ENCODE measurements at places on chromosomes 7 and 10.

GRCh38 chr10:83605783-83606630 is 533.3 kb upstream of the GHITM start:
- no peak for DNase-seq

DNA sequence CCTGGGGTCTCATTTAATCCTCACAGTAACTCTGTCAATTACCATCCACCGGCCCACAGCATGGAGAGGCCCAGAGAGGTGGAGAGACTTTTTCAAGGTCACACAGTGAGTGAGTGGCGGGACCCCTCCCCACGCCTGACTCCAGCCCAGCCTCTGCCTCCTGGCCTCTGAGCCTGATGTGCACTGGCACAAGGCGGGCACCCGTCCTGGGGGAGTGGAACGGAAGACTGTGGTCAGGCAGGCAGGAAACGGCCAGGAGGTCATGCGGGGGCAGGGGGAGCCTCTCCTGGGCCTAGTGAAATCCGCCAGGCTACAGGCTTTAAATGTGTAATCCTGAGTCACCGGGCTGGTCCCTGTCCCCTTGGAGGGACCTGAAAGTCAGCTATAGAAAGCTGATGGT is 32.2 kb downstream of the ZCCHC24 start:
- DNase-seq = peak; percentile 59

DNA sequence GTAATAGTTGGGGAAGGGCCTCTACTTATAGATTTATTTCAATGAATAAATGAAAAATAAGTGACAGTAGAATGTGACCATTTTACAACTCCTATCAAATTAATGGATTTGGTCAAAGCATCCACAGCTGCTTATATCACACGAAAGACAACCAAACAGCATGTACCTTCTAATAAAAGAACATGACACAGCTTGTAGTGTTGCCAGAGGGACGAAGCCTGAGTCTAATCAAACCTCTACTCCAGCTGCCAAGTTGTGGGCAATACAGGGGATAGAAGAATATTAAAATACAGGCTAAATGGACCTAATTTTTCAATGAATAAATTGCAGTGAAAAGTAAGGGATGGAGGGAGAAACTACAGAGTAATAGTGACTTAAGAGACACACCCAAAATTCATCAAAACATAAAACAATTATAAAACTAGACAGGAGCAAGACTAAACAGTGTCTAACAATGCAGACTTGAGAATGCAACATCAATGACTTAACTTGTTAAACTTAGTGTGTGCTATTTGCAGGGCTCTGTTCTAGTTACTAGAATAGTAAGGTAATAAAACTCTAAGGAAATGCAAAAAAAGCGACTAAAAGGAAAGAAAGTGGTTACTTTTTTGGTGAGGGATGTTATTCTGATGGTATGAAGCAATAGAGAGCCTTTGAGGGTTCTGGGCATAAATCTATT is 853.8 kb downstream of the GRM8 start:
- no peak for DNase-seq

- DNase-seq = no peak
These were observed 6.9 kb upstream of the PFKP start for GRCh38 chr10:3060481-3060889.

DNA sequence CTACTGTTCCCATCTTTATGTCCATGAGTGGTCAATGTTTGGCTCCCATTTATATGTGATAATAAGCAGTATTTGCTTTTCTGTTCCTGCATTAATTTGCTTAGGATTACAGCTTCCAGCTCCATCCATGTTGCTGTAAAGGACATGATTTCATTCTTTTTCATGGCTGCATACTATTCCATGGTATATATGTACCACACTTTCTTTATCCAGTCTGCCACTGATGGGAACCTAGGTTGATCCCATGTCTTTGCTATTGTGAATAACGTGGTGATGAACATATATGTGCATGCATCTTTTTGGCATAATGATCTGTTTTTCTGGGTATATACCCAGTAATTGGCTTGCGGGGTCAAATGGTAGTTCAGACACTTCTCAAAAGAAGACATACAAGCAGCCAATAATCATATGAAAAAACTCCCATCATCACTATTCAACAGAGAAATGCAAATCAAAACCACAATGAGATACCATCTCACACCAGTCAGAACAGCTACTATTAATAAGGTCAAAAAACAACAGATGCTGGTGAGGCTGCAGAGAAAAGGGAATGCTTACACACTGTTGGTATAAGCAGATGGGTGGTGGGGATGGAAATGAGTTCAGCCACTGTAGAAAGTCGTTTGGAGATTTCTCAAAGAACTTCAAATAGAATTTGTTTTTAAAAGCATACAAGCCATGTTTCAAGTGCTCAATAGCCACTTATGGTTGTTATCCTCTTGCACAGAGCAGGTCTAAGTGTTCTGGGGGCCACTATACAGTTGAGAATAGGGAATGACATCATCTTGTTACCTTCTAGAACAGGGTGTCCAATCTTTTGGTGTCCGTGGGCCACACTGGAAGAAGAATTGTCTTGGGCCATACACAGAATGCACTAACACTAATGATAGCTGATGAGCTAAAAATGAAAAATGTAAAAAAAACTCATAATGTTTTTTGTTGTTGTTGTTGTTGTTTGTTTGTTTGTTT is 23.2 kb upstream of the SDK1 start:
- no peak for DNase-seq

DNA sequence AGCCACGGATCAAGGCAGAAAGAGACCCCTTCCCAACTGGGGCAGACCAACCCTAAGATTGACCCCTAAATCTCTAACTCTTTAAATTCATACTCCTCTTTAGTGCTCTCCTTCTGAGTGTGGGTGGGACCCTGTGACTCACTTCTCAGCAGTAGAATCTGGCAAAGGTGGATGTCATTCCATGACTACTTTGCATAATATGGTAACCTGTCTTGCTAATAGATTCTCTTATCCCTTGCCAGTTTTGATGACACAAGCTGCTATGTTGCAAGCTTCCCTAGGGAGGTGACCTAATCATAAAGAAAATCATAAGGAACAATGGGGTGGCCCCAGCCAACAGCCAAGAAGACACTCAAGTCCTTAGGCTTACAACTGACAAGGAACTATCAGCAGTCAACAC is 155.4 kb upstream of the VWC2 start:
- DNase-seq = no peak

DNA sequence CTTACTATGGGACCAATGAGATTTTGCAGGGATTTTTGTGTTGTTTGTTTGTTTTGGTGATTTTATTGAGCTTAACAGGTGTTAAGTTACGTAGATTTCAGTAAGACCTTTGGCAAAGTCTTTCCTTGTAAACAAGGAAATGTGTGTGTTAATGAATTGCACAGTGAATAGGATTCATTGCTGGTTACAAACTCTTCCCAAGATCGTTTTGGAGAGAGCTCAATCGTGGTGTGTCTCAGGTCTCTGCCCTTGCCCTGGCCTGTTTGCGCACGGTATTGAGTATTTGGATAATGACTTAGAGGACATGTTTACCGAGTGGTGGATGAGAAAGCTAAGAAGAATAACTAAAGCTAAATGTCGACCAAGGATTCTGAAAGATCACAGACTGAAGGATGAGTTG is 41.9 kb downstream of the PRPF18 start:
- DNase-seq = no peak

DNA sequence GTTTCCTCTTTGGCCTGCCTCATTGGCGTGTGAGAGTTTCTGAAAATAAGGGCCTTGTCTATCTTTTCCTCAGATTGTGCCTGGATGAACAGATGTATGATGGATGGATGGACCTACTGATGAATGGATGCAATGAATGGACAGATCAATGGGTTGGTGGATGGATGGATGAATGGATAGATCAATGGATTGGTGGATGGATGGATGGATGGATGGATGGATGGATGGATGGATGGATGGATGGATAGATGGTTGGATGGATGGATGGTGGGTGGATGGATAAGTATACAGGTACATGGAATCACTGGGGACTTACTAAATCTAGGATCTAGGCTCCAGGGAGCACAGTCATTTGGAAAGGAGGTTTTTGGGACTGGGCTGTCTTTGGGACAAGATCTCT is 331.9 kb downstream of the GRID1 start:
- no peak for DNase-seq

DNA sequence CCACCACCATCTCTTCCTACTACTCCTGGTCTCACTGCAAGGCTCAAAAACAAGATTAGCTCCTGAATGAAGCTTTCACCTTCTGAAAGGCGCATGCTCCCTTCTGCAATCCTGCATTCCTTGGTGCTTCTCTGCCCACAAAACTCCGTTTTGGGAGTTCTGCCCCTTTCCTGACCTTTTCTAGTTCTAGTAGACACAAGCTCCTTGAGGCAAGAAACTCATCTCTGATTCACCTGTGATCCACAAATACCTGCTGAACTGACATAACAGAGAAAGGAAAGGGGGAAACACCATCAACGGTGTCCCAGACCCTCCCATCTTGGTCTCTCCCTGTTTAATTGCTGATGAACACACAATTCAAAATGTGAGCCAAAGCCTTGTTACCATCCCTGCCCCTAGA is 64.0 kb upstream of the EGR2 start:
- DNase-seq = no peak

DNA sequence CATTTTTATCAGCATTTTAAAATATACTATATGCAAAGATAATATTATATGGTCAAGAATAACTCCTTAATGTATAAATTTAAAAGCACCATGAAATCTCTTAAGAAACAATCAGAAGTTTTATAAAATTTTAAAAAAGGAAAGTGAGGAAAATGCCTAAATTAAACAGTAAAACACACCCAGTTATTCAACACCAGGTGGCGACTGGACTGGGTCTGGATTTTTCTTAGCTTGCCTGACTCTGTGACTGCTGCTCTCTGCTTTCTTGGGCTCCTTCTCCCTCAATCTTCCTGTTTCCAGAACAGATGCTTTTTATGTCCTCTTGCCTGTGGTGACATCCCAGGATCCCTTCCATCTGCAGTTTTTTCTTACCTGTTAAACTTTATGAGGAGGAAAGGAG is 200.3 kb downstream of the BICC1 start:
- no peak for DNase-seq

GRCh38 chr7:32102432-32102873 is 32.2 kb upstream of the PDE1C start:
- no peak for DNase-seq

DNA sequence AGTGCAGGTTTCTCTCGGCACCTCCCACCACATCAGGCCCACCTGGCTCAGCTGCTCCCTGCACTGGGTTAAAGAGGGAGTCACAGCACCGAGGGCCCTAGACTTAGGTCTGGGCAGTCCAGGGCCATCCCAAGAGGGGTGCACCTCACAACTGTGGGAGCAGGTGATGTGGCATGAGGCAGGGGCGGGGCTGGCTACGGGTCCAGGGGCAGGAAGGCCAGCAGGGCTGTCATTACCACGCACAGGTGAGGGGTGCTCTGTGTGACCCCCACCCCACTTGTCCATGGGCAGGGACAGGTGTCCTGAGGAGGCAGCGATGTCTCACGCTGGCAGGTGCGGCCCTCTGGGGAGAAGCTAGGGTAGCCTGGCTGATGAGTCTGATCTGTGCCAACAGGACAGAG is 40.5 kb upstream of the DPYSL4 start:
- no peak for DNase-seq

DNA sequence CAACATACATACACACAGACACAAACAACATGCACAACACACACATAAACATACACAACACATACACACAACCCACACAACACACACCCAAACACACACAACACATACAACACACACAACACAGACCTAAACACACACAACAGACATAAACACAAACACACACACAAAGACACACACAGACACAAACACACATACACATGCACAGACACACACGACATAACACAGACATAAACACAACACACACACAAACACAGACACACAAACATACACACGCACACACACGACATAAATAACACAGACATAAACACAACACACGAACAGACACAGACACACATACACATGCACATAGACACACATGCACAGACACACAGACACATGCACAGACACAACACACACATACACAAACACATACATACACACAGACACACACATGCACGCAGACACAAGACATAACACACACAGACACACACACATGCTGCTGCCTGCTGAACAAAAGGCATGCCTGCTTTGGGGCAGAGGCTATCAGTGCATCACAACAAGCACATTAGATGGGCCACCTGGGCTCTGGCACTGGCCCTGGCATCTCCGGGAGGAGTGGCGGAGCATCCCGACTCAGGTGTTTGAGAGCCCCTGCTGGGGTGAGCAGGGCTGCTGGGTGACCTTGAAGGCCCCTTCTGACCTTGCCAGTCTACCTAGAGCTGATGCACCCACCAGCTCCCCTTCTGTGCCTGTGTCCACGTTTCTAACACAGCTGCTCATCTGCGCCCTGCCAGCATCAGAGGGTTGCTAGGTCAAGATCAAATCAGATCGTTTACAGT is 5.3 kb downstream of the LRCH4 start:
- DNase-seq = no peak

DNA sequence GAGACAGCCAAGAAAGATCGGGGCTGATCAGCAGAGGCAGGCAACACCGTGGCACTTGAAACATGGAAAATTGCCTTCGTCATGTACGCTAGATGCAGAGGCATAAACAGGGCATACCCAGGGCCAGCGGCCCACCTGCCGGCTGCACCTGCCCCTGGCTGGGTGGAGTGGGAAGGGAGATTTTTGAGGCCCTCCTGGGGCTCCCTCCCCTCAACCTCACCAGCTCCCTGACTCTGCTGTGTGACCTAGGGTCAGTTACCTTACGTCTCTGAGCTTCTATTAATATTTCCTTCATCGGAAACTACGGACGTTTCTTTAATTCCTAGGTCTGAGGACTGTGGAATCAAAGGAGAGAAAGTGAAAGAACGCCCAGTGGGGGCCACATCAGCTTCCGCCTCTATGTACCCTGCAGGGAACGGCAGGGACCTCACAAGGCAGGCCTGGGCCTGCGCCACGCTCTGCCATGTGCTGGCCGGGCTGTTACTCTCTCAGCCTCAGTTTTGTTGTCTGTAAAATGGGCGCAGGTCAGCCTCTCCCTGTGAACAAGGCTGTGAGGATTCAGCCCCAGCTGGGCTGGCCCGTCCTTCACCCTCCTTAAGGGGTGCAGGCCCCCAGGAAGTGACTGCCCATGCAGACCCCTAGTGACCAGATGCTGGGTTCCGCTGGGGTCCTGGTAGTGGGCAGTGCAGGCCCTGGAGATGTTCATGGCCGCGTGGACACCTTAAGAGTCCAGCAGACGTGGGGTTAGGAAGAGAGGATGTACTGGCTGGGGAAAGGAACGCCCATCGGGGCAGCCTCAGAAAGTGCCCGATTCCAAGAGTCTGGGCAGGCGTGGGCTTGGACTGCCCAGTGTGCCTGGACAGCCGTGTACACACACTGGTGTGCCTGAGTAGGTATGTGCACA is 22.7 kb downstream of the ELFN1 start:
- DNase-seq = no peak

GRCh38 chr7:131604841-131605279 is 48.4 kb upstream of the PODXL start:
- no peak for DNase-seq

- DNase-seq = no peak
These were observed 25.8 kb downstream of the MAPK8 start for GRCh38 chr10:48332166-48332870.

DNA sequence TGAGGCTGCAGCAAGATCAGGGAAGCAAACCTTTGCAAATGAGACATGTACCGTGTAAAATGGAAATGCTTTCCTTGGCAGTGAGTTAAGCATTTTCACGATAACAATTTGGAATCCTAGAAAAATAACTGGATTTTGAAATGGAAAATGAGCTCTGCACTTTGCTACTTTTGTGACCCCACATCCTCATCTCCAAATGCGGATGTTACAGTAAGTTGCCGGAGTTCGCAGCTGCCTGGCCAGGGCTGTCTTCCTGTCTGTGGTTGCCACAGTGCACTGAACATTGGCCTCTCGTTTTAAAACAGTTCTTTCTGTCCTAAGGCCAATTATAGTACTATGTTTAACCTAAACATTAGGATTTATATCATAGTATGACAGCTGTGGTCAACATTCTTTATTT is 136.2 kb upstream of the FZD8 start:
- no peak for DNase-seq
